ENCODE measurements at places on chromosomes 3 and 15. TPM values are rescaled to one million over a fixed set of nuclear protein-coding genes. Genes with fewer than 3 reads are reported as not detected.

Gene GATM
- 12.2 TPM for total RNA-seq

DNA sequence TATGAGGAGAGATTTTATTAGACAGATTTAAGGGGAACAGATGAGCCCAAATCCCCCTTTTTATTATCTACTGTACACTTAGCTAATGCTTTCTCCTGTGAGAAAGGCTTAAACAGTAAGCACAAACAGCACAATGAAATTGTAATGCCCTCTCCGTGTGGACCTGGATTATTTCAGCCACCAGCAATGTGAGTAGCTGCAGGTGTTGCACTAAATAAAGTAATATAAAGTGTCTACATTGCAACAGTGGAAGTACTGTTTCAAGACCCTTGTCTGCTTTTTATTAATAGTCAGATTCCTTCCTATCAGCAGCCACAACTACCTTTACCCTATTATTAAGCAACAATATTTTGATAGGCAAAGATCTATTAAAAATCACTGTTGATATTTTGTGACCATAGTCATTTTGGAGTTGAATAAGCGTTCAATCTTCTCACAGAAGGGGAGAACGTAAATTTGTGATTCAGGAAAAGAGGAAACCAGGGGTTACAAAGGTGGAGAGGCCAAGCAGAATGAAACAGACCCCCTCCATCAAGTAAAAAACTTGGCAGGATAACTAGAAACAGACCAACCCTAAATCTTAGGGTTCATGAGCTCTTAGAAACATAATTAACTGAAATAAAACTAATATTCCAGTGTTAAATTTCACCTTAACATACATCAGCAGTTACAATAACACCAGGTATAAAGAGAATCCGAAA lies 422.6 kb downstream of the MECOM start:
- DNase-seq, result no peak

- DNase-seq, result no peak
Measured at GRCh38 chr3:96012939-96013338, 801.5 kb upstream of the EPHA6 start.

DNA sequence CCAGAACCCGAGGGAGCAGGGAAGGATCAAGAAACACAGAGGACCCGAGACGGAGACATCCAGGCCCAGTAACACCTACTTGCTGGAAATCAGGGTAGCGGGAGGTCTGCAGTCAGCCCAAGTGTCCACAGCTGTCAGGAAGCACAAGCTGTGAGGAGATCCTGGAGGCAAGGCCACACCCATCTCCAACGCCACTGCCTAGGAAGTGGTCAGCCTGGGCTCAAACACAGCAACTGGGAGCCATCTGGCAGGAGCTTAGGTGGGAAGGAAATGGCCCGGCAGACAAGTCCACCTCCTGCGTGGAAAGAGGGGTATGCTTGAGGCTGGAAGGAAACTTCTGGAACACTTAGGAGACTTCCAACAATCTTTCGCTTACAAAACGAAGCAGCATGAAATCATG lies 407.1 kb downstream of the VPS13C start:
- peak; percentile 34 for DNase-seq

DNA sequence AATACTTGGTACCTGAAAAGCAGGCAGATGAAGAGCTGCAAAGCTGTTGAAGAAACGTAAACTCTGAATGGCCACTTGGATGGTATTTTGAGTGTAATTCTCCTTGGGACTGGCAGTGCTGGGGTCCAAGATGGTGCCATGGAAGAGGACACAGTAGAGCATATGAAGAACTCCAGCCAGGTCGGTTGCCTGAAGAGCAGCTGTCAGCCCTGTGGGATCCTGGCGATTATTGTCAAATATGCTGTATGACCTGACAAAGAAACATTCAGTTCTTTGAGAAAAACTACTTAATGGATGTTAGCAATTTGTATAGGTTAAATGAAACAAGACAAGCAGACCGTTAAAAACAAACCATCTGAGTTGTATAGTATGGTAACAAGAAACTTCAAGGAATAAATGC lies 44.8 kb downstream of the ISL2 start:
- DNase-seq, result no peak

GRCh38 chr15:41622901-41623300 lies 37.3 kb upstream of the MGA start:
- peak; percentile 65 for DNase-seq

Data from lung (tissue), 17 donors.